LoVo (cell line): ENCODE measurements at places on chromosomes 13 and 19.

GRCh38 chr13:77143431-77143830, 116.5 kb upstream of the FBXL3 start:
- peak; percentile 2 for DNase-seq

DNA sequence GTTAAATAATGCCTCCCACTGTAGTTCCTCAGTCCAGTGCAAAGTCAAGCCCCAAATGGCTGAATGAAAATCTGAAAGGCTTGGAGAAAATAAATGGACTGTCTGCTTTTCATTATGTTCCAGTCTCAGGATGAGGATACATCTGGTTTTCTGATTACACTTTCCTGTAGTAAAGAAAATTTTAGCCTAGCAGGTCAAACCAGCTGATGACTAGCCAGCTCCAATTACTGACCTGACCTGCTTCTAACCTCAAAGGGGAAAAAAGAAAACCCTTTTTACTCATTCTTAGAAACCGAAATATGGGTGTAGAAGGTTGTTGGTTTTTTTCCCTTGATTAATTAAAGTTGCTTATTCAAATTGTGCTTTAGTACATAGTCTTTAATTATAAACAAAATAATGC, 418.4 kb downstream of the EFNB2 start:
- no peak for DNase-seq

DNA sequence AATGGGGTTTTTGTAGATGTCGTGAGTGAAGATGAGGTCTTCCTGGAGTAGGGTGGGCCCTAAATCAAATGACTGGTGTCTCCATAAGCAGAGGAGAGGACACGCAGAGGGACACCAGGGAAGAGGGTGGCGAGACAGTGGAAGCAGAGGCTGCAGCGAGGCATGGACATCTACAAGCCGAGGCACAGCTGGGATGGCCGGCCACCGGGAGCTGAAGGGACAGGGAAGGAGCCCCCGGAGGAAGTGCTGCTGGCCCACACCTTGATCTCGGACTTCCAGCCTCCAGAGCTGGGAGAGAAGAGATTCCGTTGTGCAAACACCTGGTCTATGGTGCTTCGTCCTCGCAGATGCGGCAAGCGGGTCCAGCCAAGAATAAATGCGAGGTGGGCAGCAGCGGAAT, 84.5 kb downstream of the ANKRD10 start:
- no peak for DNase-seq

- DNase-seq, result no peak
Observed at GRCh38 chr19:38842439-38843174, 7.2 kb downstream of the HNRNPL start.

DNA sequence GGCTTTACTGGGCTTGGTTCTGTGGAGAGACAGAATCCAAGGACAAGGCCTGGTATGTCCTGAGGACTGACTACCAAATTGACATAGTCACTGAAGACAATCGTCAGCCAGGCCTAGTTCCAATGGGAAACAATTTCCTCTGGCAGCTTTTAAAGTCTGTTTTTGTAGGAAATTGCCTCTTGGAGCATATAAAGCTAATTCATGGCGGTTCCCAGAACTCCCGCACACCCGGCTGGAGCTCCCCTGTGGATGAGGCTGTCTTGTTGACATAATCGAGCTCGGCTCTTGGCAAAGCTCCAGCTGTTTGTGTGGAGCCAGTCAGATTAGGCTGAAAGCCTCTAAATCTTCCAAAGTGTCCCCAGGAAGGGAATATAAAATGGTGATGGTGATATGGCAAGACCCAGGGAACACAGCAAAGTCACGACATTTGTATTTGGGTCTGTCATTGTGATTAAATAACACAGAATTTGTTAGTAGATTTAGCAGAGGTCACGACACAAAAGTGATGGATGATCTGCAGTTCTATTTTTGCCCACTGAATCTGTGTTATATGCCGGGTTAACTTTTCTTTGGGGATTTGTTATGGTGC, 395.0 kb downstream of the PCDH9 start:
- DNase-seq, result no peak

- no peak for DNase-seq
Observed at GRCh38 chr13:44648392-44649103, 72.4 kb upstream of the TSC22D1 start.

GRCh38 chr13:32857077-32857476, 159.1 kb upstream of the KL start:
- DNase-seq, result no peak

GRCh38 chr19:42285541-42285941, 16.4 kb upstream of the PRR19 start:
- DNase-seq, result no peak

DNA sequence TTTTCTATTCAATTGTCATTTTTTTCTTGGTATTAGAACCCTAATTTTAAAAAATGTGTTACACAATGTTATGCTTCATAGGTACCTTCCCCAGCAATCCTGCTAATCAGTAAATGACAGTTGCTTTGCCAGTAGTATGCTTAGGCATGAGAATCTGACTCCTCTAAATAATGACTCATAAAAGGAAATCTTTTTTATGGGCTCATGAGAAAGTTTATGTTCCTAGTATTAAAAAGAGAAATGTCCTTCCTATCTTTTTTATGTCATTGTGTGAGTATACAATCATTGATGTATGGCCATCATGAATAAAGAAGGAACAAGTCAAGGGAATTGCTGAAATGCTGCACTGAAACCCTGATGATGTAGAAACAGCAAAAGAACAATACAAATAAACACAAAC, 1237.7 kb upstream of the PCDH20 start:
- DNase-seq, result no peak

- DNase-seq, result no peak
Observed at GRCh38 chr13:31209841-31210210, 10.1 kb downstream of the B3GLCT start.

- no peak for DNase-seq
Observed at GRCh38 chr19:21604351-21604926, 99.0 kb downstream of the ZNF429 start.

GRCh38 chr13:58729361-58729760, 1097.8 kb downstream of the PCDH17 start:
- DNase-seq, result no peak

GRCh38 chr13:73273745-73274144, 214.9 kb downstream of the KLF5 start:
- DNase-seq, result no peak
